ENCODE measurements at places on chromosomes 6 and 20. TPM values are rescaled to one million over a fixed set of nuclear protein-coding genes. Genes with fewer than 3 reads are reported as not detected.

SCUBE3 gene
- 0.07 TPM for total RNA-seq

DEFB132 gene
- not detected for total RNA-seq

HNF4A gene
- total RNA-seq, result not detected

PHF3 gene
- 44.3 TPM for total RNA-seq

DNA sequence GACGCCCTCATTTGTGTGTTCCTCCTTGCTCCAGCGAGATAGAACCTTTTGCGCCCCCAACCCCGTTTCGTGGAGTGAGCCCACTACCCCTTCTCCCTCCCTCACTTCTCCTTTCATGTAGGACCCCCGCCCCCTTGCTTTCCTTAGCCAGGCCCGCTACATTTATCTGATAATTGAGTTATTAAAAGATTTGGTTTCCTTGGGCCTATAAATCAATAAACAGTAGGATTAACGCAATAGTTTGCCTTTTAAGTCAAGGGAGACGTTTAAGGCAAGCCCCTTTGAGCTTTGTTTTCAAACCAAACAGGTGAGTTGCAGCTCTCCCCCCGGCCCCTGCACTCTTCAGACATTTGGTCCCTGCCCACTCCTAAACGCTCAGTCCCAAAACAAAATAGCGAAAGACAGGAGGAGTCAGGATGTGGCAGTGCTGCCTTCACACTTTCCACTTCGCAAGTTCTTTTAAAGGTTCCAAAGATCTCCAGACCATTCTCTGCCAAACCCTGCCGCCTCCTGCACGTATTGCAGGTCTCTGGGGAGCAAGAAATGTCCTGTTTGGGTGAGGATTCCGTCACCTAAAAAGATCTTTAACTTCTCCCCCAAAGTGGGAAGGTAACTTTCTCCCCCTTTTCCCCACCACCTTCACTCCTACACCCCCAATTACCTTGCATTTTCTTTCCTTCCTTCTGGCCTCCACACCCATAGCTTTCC, 27.6 kb downstream of the TFAP2B start:
- H3K4me3 ChIP-seq, result no peak overlapping the region
- H3K36me3 ChIP-seq, result no peaks in the 10 kb centered on the region
- DNase-seq, result no peak

DNA sequence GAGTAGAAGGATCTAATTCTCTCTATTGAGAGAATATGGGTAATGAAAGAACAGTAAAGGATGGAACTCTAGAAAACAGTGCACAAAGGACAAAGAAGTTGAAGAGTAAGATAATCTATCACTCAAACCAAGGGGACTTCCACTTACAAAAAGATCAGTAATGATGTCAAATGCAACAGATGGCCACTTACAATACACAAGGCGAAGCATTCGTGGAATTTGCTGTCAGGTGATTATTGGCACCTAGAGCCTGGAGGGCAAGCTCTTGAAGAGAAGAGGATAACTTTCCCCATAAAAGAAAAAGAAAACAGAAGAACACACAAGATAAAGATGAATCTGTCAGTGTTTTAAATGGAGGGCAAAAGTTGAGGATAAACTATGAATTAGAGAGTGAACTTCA, 256.0 kb upstream of the TCF21 start:
- H3K27ac ChIP-seq, result no peak overlapping the region
- DNase-seq, result no peak
- no peaks in the 10 kb centered on the region for H3K36me3 ChIP-seq

KIAA0408 gene
- 9.0 TPM for total RNA-seq

DNA sequence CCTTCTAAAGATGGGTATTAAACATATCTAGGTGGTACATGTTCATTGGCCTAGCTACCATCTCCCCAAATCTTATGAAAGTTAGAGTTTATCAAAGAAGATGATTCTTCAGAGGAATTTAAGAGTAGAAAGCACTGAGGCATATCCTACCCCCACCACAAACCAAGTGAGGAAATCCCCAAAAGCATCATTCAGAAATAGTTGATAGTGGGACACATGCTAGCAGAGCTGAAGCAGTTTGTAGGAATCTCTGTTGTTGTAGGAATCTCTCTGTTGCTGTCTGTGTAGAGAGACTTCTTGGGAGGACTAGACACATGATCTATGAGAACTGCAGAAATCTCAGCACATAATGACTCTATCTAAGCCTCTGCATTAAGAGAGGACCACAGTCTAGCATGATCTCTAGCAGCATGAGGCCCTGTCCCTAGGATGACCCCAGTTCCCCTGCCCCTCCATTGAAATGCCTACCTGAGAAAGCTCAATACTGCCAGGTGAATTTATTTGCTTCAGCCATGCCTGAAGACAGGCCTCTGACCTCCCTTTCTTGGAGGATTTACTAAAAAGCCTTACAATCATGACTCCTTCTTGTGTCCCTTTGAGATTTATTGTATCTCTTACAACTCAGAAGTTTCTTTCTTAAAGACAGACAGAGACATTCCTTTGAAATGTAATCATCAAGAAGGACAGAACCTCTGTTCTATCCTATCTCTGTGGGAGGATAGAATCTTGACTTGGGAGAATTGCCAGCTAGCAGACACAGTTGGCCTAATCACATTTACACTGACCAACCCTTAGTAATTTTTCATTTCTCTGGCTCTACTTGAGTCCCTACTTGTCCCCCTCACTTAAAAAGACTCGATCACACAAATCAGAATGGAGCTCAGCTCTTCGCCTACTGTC, 582.4 kb downstream of the PHF3 start:
- H3K4me1 ChIP-seq, result no peaks in the 10 kb centered on the region
- no peak overlapping the region for H3K4me3 ChIP-seq
- no peaks in the 10 kb centered on the region for H3K27me3 ChIP-seq
- no peaks in the 10 kb centered on the region for H3K36me3 ChIP-seq
- DNase-seq, result no peak

DNA sequence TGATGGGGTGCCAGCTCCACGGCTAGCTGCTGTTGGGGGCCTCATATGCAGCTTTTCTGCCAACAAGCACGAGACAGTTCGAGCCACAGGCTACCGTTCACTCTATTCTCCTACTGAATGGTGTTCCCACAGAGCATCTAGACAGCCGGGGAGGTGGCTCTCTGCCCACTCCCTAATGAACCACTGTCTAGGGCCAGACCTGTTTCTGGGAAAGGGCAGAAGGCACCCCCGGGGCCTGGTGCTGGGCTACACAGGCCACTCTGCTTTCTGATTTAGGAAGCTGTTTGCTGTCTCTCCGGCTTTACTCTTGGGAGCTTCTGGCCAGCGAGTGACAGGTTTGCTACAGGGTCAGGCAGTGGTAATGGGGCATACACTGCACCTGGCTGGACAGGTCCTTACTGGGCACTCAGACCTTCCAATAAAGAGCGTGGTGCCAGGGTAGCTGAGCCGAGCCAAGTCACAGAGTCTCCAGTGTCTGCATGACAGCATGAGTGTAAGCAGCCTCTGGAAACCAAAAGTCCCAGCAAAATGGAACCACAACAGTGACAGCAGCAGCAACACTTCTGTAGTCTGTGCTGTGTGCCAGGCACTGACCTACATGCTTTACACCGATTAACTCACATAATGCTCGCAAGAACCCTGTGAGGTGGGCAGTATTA, 8.4 kb downstream of the CCDC167 start:
- peaks cover 44% of the 10 kb centered on the region for H3K4me1 ChIP-seq
- H3K36me3 ChIP-seq, result no peaks in the 10 kb centered on the region
- no peak overlapping the region for H3K4me3 ChIP-seq
- no peak for DNase-seq
- H3K27me3 ChIP-seq, result no peaks in the 10 kb centered on the region

- DNase-seq, result no peak
- no peak overlapping the region for H3K27ac ChIP-seq
- peaks cover 7% of the 10 kb centered on the region for H3K4me1 ChIP-seq
- H3K27me3 ChIP-seq, result no peaks in the 10 kb centered on the region
- no peak overlapping the region for H3K4me3 ChIP-seq
Measured at GRCh38 chr6:150070236-150070818, 1.4 kb upstream of the ULBP3 start.

OR2H1 gene
- not detected for total RNA-seq

- no peak overlapping the region for H3K27ac ChIP-seq
- peaks cover 79% of the 10 kb centered on the region for H3K4me1 ChIP-seq
- no peak for DNase-seq
- H3K36me3 ChIP-seq, result no peaks in the 10 kb centered on the region
- H3K27me3 ChIP-seq, result no peaks in the 10 kb centered on the region
- no peak overlapping the region for H3K4me3 ChIP-seq
Measured at GRCh38 chr20:17961587-17961940, 7.0 kb downstream of the SNX5 start.

ATP6V1G2 gene
- 2.0 TPM for total RNA-seq

- H3K36me3 ChIP-seq, result no peaks in the 10 kb centered on the region
- no peak overlapping the region for H3K27ac ChIP-seq
- H3K27me3 ChIP-seq, result no peaks in the 10 kb centered on the region
- peaks cover 67% of the 10 kb centered on the region for H3K4me1 ChIP-seq
- DNase-seq, result no peak
- H3K4me3 ChIP-seq, result no peak overlapping the region
Measured at GRCh38 chr6:90220273-90220672, 76.4 kb downstream of the BACH2 start.

CNBD2 gene
- total RNA-seq, result 5.4 TPM

- H3K27ac ChIP-seq, result no peak overlapping the region
- no peak overlapping the region for H3K4me3 ChIP-seq
- DNase-seq, result no peak
- H3K36me3 ChIP-seq, result no peaks in the 10 kb centered on the region
- H3K4me1 ChIP-seq, result no peaks in the 10 kb centered on the region
Measured at GRCh38 chr6:20946022-20946421, 411.8 kb downstream of the CDKAL1 start.

TMEM30A gene
- 61.8 TPM for total RNA-seq

GRCh38 chr20:39835130-39835842, 853.8 kb downstream of the MAFB start:
- no peak overlapping the region for H3K4me3 ChIP-seq
- no peaks in the 10 kb centered on the region for H3K27me3 ChIP-seq
- H3K27ac ChIP-seq, result no peak overlapping the region
- no peaks in the 10 kb centered on the region for H3K4me1 ChIP-seq

TTLL9 gene
- total RNA-seq, result not detected

DNA sequence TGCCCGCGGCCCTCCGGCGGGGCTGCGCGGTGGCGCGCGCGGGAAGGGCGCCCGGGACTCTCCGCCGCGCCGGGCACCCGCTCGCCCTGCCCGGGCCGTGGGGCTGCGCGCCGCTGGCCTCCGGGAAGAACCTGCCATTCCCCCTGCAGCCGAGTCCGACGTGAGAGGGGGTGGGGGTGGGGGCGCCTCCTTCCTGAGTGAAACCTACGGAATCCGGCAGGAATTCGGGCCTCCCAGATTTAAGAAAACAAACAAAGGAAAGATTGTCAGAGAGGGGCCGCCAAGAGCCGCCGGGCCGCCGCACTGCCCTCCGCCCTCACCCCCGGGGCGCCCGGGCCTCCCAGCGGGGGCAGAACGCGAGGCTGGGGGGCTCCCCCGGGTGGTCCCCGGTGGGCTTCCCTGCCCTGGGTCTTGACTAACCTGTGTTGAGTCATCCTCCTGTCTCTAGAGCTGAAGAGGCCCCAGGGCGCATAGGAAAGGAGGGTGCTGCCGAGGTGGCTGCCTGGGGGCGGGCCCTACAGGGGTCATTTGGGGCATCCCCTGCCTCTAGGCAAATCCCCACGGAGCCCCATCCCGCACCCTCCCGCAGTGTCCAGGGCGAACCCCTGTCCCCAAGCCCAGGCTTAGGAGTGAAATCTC, 42.2 kb upstream of the FOXP4 start:
- no peak overlapping the region for H3K27ac ChIP-seq
- no peak for DNase-seq
- peaks cover 4% of the 10 kb centered on the region for H3K4me1 ChIP-seq
- no peak overlapping the region for H3K4me3 ChIP-seq

FILIP1 gene
- total RNA-seq, result not detected

DNA sequence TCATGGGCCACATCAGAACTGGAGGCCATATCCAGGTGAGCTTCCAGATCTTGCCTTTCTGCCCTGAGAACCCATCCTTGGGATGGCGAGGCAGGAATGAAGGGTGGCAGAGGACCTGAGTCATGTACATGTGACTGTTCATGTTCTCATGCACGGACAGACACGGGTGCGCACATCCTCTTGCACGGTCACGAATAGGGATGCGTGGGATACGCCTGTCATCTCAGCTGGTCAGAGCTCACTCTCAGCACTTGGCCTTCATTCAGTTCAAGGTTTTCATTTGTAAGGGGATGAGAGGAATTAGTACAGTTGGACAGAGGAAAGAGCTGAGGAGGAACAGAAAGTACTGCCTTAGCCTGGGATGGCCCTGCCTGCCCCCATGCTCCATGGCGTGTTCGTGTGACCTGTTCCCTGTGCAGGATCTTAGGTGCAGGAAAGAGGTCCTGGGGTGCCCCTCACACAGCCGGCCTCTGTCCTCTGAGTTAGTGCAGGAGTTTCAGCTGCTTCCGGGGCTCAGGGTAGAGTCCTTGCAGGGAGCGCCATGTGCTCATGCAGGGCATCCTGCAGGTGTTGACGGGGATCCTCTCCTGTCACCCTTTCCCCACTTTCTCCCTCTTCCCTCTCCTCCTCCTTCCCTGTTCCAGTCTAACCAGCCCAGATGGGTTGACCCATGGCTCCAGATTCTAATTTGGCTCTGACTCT, 173.4 kb downstream of the DTNBP1 start:
- peaks cover 6% of the 10 kb centered on the region for H3K4me1 ChIP-seq
- H3K27ac ChIP-seq, result no peak overlapping the region
- DNase-seq, result no peak
- no peaks in the 10 kb centered on the region for H3K27me3 ChIP-seq
- no peak overlapping the region for H3K4me3 ChIP-seq

PDE7B gene
- 0.04 TPM for total RNA-seq

- H3K4me3 ChIP-seq, result no peak overlapping the region
- H3K27ac ChIP-seq, result no peak overlapping the region
- no peaks in the 10 kb centered on the region for H3K4me1 ChIP-seq
- no peaks in the 10 kb centered on the region for H3K27me3 ChIP-seq
- no peaks in the 10 kb centered on the region for H3K36me3 ChIP-seq
Measured at GRCh38 chr20:19756761-19757486, 1.1 kb upstream of the RIN2 start.

GRCh38 chr6:141809901-141810300, 322.8 kb upstream of the GJE1 start:
- no peak for DNase-seq
- H3K4me1 ChIP-seq, result no peaks in the 10 kb centered on the region
- H3K36me3 ChIP-seq, result no peaks in the 10 kb centered on the region

UQCC2 gene
- total RNA-seq, result 150 TPM

DNA sequence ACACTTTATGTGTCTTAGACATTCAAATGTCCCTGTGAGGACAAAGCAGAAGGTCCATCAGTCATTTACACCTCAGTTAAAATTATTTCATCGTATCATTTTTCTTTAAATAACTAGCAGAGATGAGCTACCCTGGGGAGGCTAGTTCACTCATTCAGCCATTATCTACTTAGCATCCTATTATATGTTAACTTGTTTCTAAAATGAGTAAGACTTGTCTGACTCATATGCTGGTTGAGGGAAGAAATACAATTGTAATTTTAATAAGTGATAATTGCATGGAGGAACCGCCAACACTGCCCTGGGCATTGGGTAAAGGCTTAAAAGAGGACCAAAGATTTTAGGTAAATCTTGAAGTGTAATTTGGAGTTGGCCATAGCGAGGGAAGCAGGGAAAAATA, 12.4 kb upstream of the PTPRK start:
- no peak overlapping the region for H3K4me3 ChIP-seq
- no peak for DNase-seq
- peaks cover 1% of the 10 kb centered on the region for H3K27me3 ChIP-seq
- no peaks in the 10 kb centered on the region for H3K36me3 ChIP-seq
- H3K27ac ChIP-seq, result no peak overlapping the region
- H3K4me1 ChIP-seq, result no peaks in the 10 kb centered on the region

GRCh38 chr6:82878812-82879211, 186.8 kb downstream of the UBE3D start:
- DNase-seq, result no peak
- H3K27me3 ChIP-seq, result no peaks in the 10 kb centered on the region
- no peak overlapping the region for H3K27ac ChIP-seq

PRSS16 gene
- 0.55 TPM for total RNA-seq

MAP7 gene
- total RNA-seq, result 0.51 TPM

LST1 gene
- total RNA-seq, result 22.4 TPM
